ENCODE measurements at places on chromosomes 7 and 10.

- no peak for DNase-seq
Observed at GRCh38 chr10:89309156-89310055, 7.6 kb downstream of the IFIT2 start.

DNA sequence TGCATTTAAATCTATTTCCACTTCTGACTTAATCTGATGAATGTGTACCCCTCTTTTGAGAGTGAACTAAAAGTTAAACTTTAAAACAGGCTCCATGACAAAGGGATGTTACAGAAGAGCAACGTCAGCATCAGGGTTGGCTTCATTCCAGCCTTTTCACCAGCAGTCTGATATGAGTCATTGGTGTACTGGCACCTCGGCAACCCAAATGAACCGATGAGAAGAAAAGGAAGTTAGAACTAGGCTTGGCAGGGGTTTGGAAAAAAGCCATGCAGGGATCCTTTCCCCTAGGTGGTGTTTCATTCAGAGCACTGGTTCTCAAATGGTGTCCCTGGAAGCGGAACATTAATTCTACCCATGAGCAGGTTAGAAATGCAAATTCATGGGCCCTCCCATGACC, 53.6 kb downstream of the SEC61G start:
- DNase-seq: no peak

GRCh38 chr7:159114096-159114495, 30.6 kb downstream of the VIPR2 start:
- no peak for DNase-seq

DNA sequence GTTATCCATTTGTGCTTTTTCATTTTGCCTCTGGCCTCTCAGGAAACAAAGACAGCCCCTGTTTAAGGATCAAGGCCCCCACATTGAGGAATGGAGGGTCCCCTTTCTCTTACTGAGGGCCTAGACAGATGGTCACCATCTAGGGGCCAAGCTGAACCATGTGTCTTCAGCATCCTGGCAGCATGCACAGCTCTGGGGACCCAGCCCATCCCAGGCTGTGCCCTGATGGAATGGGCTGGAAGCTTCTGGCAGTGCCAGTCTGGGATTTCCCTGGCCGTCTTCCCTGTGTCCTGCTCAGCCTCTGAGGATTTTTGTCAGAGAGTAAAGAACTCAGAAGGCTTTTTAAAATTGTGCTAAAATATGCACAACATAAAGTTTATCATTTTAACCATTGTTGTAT, 116.8 kb downstream of the ITIH5 start:
- DNase-seq: no peak

- no peak for DNase-seq
Observed at GRCh38 chr7:74587435-74588126, 69.9 kb upstream of the GTF2I start.

GRCh38 chr10:98168147-98168546, 33.7 kb downstream of the R3HCC1L start:
- peak; percentile 87 for DNase-seq

GRCh38 chr10:77041636-77042258, 595.9 kb downstream of the KCNMA1 start:
- peak; percentile 0 for DNase-seq

DNA sequence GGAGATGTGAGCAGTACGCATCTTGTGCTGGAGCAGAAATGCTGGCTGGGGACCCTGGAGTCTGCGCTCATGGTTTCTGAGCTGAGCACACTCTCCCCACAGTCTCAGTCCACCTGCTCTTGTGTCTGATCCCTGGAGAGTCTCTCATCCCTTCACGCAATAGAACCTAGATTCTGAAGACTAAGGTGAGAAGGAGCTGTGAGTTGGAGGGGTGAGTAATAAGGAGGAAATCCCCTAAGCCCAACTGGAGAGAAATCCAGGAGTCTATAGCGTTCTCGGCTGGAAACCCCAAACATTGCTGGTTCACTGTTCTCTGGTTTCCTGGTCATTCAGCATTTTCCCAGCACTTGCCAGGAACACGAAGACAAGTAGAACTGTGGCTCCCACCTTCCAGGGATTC, 68.3 kb upstream of the SMNDC1 start:
- no peak for DNase-seq

GRCh38 chr10:49647554-49647953, 31.9 kb upstream of the C10orf53 start:
- DNase-seq: no peak

DNA sequence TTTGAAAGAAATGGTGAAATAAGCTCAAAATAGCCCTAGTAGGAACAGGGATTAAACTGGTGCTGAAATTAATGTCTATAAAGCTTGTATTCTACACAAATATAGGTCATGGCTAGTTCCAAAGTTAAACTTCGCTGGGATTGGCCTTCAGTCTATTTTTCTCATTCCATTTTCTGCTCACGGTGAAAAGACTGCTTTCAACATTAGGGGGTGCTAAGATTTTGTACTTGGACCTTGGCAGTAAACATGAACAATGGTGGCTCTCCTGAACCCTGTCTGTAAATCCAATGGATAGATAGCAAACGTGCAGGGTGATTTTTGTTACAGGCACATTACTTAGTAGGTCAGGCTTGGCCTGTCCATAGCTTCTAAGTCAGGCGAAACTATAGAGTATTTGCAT, 36.0 kb upstream of the RSU1 start:
- DNase-seq: peak; percentile 12

DNA sequence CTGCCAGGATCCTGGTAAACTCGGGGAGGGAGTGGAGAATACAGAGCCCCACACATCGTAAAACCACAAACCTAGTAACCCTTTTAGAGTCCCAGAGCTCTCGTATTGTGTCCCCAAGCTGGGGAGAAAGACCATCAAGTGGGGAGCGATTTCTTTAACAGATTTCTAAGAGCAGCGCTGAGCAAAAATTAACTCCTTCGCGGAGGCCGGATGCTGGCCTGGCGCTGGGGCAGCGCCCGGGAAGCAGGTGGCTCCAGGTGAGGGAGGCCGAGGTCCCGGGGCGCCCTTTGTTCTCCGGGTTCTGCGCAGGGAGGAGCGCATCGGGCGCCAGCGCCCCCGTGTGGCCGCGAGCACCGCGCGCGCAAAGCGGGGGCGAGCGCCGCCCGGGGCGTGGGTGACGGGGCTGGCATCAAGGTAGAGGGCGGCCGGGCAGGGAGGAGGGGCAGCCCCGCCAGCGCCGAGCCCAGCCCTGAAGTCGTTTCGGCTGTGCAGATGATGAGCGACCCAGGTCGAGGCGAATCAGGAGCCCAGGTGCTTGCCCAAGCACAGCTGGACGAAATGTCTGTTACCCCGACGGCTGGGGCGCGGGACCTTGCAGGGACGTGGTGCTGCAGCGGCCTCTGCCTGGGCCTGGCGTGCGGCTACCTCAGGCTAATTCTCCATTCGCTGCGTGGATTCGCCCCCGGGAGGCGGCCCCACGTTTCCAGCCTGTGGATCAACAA, 10.4 kb upstream of the FGFR2 start:
- peak; percentile 34 for DNase-seq

- no peak for DNase-seq
Observed at GRCh38 chr10:102935939-102936605, 18.0 kb downstream of the CNNM2 start.

GRCh38 chr10:35942057-35942456, 300.0 kb upstream of the FZD8 start:
- no peak for DNase-seq

GRCh38 chr7:105009667-105010503, 4.1 kb upstream of the KMT2E start:
- DNase-seq: no peak

DNA sequence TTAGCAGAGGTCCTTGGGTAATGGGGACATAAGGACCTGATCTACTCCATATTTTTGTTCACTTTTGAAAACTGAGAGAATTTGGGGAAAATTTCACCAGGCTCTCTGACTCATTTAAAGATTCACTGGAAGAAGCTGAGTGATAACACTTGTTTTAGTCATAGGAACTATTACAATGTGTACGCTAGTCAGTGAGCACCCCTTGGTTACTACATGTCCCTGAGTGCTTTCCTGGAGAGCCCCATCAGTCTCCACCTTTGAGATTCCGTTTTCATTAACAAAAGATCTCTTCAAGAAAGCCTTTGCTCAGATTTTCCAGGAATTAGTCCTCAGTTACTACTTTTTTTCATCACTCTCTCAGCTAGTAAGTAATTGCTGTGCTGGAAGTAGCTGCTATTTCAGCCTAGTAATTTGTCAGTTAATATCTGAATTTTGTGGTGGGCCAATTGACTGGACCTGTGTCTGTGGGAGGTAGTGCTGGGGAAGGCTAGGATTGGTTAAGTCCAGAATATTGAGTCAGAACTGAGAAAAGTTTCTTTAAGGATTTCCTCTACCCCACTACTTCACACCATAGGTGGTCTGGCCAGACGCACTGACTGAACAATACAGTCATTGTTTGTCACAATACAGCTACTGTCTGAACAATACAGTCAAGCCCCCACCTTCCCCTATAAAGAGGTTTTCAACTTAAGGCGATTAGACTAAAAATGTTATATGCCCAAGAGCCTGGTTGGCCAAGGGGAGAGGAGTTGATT, 235.0 kb downstream of the CCDC7 start:
- no peak for DNase-seq

DNA sequence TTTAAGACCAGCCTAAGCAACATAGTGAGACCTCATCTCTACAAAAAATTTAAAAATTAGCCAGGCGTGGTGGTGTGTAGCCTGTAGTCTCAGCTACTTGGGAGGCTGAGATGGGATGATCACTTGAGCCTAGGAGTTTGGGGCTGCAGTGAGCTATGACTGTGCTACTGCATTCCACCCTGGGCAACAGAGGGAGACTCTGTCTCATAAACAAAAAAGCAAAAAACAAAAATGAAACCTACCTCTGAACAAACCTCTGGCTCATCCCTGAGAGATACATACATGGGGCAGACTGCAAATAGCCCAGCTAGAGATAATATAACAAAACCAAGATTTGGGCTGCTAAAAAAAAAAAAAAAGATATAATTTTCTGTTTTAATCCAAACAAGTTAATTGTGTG, 19.5 kb downstream of the C10orf67 start:
- no peak for DNase-seq

GRCh38 chr10:75712242-75712880, 280.9 kb downstream of the LRMDA start:
- no peak for DNase-seq

- no peak for DNase-seq
Observed at GRCh38 chr7:101833799-101834198, 16.4 kb downstream of the CUX1 start.

DNA sequence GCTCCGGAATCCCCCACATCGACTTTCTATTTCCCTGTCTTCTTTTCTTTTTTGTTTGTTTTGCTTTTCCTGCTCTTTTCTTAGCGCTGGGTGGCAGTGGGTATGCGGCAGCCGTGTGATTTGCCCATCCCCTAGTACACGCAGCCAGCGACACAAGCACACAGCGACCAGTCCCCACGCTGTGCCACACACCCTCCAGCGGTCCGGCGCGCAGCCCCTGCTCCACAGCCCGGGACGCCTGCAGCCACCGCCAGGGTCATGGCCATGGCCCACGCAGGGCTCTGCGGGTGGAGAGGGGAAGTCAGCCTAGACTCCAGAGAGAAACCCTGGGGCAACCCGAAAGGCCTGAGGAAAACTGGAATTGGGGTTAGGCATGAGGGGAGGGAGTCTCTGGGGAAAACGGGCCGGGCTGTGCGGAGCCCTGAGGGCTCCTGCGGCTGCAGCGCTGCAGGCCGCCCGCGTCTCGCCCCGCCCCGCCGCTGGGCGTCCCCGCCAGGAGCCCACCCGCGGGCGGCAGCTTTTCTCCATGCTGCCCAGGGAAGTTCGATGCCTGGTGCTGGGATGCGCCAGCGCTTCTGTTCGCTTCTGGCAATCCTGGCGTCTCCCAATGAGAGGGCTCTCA, 2.5 kb downstream of the CHRM2 start:
- no peak for DNase-seq

- DNase-seq: no peak
Observed at GRCh38 chr10:73379064-73379748, 20.5 kb upstream of the CFAP70 start.

DNA sequence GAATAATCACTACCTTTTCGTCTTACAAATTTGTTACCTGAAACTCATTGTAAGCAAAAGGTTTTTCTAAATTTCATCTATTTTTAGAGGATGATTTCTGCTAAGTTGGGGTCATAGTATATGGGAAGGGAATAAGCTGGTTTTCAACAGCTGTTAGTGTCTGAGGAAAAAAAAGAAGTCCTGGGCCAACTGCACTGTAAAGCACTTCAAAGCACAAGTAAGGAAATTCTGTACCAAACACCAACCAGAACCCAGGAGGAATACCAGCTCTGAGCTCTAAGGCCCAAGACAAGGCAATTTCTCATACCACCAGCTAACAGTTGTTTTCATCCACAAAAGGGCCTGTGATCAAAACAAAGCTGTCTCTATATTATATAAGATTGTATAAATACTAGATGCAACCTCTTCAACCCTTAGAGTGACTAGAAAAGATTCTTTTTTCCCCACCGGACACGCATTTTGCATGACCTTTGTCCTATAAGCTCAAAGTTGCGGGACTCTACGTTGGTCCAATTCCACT, 6.1 kb upstream of the MEOX2 start:
- no peak for DNase-seq

- peak; percentile 63 for DNase-seq
Observed at GRCh38 chr10:119807960-119808697, 64.5 kb downstream of the MCMBP start.

GRCh38 chr7:101722247-101722646, 93.2 kb upstream of the MYL10 start:
- no peak for DNase-seq

- no peak for DNase-seq
Observed at GRCh38 chr7:822692-823276, 9.5 kb upstream of the SUN1 start.

DNA sequence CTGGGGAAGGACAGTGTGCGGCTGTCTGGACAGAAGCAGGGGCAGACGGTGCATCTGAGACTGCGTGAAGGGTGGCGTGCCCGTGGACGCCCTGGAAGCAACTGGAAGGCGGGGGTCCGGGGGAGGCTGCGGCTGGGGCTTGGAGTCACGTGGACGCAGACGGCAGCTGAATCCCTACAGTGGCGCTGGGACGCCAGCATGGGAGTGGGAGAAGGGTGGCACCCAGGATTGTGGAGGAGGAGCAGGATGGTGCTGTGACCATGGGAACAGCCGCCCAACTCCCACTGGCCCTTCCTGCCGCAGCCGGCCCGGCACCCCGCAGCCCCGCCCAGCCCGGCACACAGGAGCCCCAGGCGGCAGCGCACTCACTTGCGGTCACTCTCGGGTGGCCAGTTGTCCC, 9.7 kb downstream of the INTS1 start:
- DNase-seq: no peak

DNA sequence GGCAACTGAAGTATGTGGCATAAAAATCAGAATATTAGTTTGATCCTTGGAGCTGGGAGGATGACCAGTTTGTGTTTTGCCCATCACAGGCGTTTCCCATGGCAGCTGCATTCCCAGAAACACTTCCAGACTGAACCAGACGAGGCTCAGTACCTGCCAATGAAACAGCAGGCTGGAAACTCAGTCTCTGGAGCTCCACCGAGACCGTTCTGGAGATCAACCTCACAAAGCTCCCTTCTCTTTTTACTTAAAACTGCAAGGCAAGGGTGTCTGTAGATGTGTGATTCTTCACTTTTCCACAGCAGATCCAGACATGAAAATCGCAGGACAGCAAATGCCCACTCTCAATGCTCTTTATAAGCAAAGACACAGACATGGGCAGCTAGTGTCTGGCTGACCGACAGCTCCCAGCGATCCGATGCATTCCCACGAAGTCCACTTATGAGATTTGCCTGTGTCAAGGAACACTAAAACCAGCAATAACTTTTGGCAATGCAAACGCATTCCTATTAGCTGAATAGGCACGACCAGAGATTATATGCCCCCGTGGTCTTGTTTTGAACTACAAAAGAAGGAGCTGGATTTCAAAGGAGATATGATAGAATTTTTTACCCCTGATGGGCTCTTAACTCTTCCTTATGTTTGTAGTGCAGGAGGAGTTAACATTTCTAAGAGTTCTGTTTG, 72.6 kb downstream of the ADAM12 start:
- DNase-seq: no peak

GRCh38 chr7:155799514-155799913, 12.7 kb downstream of the SHH start:
- DNase-seq: no peak
